ENCODE measurements at places on chromosomes 2 and 18. TPM values are rescaled to one million over a fixed set of nuclear protein-coding genes. Genes with fewer than 3 reads are reported as not detected.

Gene IL18RAP
- total RNA-seq = 1.00 TPM

Gene UGT1A4
- total RNA-seq = 0.21 TPM

Gene FAHD2B
- total RNA-seq = 14.4 TPM

Gene ERMN
- 1.6 TPM for total RNA-seq

Gene ARHGAP28
- total RNA-seq = 9.4 TPM

DNA sequence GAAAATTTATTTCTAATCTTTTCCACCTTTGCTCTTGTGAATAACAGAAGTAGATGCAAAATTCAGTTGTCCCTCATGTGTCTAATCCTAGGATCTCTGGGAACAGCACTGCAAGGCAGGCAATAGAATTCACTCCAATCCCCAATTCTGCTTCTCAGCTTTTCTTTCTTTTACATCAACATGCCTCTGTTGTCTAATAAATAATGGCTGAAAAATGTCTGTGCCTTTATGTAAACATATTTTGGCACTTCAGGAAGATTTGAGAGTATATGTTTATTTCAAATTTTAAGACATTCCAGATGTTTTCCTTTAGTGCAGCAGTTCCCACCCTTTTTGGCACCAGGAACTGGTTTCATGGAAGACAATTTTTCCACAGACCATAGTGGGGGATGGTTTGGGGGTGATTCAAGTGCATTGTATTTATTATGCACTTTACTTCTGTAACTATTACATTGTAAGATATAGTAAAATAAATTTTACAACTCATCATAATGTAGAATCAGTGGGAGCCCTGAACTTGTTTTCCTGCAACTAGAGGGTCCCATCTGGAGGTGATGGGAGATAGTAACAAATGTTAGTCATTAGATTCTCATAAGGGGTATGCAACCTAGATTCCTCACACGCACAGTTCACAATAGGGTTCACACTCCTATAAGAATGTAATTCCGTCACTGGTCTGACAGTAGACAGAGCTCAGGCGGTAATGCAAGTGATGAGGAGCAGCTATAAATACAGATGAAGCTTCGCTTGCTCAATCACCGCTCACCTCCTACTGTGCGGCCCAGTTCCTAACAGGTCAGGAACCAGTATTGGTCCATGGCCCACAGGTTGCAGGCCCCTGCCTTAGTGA lies 590.3 kb upstream of the CNTNAP5 start:
- DNase-seq = peak; percentile 97

- peak; percentile 17 for DNase-seq
These were observed 248.5 kb downstream of the TPGS2 start for GRCh38 chr18:36580266-36580665.

DNA sequence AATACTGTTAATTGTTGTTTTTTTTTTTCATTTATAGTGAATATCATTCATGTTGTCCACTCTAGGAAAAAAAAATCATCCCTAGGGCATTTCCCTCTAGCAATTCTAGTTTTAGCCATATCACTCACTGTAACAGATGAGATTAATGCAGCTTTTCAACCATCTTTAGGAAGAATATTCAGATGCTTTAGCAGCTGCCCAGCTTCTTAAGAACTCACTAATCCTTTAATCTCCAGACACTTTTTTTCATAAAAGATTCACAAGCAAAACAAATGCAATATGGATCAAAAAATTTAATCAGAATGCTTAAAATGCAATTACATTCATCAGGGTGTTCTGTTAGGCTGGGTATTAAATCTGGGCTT lies 692.6 kb downstream of the ERBB4 start:
- DNase-seq = no peak

- no peak for DNase-seq
These were observed 6.4 kb downstream of the PMAIP1 start for GRCh38 chr18:59906203-59906602.

- peak; percentile 43 for DNase-seq
These were observed 1661.9 kb upstream of the PIK3C3 start for GRCh38 chr18:40292985-40293710.

DNA sequence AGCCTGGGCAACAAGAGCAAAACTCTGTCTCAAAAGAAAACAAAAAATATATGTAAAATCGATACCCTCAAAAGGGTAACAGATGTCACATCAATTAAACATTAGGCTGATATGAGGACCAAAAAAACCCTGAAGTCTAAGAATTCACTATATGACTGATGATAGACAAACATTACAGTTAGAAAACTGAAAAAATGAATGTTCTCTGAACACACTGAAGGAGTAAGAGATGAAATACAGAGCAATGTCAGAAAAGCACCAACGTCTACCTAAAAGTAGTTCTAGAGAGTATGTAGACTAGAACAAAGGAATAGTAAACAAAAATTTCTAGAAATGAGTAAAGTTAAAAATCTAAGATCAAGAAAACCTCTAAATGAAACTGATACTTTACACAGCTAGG lies 81.9 kb downstream of the SLC66A3 start:
- no peak for DNase-seq

DNA sequence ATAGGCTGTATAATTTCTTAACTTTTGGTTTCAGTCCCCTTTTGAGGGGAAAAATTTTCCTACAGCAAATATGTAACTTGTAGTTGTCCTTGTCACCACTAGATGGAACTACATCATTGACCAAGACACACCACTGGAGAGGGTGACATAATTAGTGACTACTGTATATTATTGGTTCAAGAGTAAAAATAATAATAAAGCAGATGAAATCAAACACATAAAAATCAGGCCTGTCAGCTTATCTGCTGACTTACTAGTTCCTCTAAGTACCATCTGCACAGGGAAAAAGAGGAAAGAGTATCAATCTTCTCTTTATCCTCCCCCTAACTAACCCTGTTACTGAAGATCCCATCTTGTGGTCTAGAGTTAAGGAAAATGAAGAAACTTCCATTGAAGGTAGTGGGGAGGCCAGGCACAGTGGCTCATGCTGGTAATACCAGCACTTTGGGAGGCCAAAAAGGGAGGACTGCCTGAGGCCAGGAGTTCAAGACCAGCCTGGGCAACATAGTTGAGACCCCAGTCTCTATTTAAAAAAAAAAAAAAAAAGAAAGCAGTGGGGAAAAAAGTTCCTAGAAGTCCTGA lies 29.6 kb upstream of the ENOSF1 start:
- no peak for DNase-seq

- no peak for DNase-seq
These were observed 107.7 kb downstream of the COL6A3 start for GRCh38 chr2:237306083-237306786.

GRCh38 chr2:216030216-216030615 lies 16.9 kb upstream of the MREG start:
- DNase-seq = no peak

DNA sequence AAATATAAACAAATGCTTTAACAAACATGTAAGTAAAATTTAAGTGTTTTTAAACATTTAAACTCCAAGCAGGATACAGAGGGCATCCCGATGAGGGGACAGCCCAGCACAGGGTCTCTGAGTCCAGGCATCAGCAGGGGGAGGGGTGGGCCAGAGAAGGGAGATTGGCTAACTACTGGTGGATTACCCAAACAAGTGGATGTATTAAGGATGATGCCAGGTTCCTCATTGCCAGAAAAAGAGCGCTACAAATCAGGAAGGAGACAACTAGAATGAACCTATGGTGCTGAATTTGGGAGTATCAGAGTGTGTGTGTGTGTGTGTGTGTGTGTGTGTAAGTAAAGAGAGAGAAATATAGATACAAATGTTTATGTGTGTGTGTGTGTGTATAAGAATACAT lies 162.0 kb upstream of the RMP24 start:
- DNase-seq = no peak

- no peak for DNase-seq
These were observed at the start of gene IL1R2 for GRCh38 chr2:101991721-101992145. TSS of gene IL1R2 (plus strand) at chr2:101991960. CDS start at chr2:102008576, 16,616 bp downstream.

DNA sequence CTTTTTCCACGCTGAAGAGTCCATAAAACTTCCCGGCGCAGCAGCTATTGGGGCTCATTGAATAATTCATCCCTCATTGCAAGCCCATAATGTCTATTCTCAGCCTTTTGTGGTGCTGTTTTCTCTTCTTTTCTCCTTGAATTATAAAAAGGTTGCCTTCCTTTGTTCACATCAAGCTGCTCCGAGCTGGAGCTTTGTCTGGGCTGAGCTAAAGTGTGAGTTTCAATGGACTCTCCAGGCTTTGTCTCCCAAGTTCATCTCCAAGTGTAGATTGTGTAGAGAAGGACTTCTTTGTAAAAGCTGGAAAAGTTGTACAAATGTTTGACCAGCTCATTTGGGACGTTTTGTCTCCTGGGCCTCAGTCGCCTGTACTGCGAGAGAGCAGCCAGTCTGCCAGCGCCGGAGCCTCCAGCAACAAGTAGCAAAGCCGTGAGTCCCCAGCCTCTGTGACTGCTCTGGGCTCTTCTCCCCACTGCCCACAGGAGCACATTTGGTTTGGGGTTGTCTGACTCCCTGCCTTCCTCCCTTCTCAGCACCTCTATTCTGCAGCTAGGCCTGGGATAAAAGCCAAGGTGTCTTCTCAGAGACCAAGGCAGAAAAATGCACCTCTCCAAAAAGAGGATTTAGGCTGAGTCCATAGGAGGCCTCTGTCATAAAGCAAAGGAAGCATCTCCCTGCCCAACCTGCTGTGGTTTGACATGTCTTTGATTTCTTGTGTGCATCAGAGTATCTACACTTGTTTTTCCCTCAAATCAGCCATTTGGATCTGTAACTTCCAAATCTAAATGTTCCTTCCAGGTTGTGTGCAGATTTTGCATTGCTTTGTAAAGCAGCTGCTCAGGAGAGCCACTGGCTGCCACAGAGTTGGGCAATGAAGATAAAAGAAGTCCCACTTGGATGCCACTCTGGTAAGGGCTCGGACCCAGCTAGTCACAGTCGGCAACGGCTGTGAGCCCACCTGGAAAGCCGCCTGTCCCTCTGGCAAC lies 6.4 kb downstream of the PAX3 start:
- DNase-seq = no peak

DNA sequence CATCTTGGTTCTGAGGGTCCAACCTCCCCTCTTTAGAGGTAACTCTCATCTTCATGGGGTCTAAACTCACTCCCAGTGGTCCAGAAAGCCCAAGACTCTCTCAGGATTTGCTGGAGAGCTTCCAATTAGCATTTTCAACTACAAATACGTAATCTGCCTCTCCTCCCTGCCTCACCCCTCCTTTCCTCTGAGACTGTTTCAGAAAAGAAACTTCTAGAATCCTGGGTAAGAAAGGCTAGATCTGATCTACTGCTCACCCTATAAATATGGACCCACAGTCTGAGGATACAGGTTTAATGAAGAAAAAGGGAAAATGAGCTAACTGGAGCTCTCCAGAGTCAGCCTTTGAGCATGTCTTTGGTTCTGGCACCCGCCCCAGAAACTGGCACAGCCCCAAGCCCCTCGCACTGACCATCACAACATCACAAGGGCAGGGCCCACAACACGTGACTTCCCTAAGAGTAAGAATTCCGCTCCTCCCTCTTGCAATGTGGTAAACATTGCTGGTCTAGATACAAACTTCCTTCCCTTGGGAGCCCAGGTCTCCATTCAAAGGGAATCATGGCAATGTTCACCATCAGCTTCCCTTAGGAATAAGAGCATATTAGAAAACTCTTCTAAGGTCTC lies 21.7 kb upstream of the IHH start:
- DNase-seq = peak; percentile 54

- DNase-seq = no peak
These were observed 77.8 kb upstream of the STON1 start for GRCh38 chr2:48452108-48452507.

- DNase-seq = no peak
These were observed 112.0 kb downstream of the LYPD6 start for GRCh38 chr2:149442346-149442745.

DNA sequence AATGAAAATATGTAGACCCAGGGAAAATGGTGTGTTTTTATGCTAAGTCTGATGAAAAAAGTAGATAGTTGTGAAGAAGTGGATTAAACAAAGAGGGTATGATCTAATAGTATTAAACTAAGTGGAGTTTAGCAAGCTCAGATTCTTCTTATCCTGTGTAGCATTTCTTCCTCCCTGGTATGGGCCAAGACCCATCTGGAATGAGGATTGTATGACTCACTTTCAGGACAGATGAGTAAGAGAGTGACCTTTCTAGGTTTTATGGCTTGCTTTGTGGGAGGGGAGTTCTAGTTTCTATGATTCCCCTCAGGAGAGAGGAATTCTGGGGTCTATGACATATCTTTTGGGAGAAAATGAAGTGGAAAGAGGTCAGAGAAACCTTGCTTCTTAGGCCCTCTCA lies 550.1 kb downstream of the SPAG16 start:
- no peak for DNase-seq

DNA sequence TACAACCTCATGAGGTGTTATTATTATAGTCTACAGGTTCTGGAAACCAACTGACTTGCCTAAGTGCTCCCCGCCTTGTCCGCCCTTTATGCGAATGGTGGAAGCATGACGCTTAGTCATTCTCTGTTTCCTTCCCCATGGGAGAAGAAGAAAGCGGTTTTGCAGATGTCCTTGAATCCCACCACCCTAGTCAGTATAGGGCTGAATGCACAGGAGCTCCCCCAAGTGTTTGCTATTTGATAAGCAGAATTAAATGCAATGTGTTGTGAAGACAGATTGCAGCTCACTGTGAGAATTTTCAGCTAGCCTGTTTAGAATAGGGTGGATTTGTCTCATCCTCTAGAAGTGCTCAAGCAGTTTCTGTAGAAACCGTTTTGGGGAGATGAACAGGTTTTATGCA lies 652.0 kb downstream of the DCC start:
- peak; percentile 18 for DNase-seq

DNA sequence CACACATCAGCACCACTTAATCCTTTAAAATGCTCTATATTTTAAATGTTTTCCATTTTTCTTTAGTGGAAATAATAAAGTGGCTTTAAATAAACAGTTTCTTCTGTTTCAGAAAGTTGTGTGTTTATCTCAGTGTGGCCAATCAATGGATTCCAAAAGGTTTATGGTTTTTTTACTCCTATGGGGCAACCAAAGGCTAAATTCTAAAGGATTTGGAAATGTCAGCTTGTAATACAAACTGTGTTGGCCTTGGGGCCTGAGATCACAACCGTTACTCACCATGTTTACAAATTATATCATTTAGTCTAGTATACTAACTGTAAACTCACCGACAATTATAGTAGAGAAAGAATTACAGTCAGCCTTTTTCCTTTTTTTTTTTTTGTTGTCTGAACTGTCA lies 827.2 kb downstream of the EPHA4 start:
- peak; percentile 38 for DNase-seq
